ENCODE measurements at places on chromosomes 5 and 9. TPM values are rescaled to one million over a fixed set of nuclear protein-coding genes. Genes with fewer than 3 reads are reported as not detected.

PCDHA11 gene
- total RNA-seq, result not detected

SLC36A2 gene
- total RNA-seq, result not detected

GPR150 gene
- 0.18 TPM for total RNA-seq

PCDHGA4 gene
- 0.16 TPM for total RNA-seq

DND1 gene
- total RNA-seq, result 2.3 TPM

RAB14 gene
- 85.4 TPM for total RNA-seq

SPINK13 gene
- total RNA-seq, result not detected

NTNG2 gene
- 2.0 TPM for total RNA-seq

SLC34A3 gene
- not detected for total RNA-seq

GRCh38 chr5:112270299-112271293, 148.5 kb downstream of the EPB41L4A start:
- no peak for DNase-seq

GRCh38 chr5:153459051-153459743, 31.3 kb upstream of the GRIA1 start:
- no peak for DNase-seq

- no peak for DNase-seq
Observed at GRCh38 chr5:95358320-95358719, 32.8 kb upstream of the FAM81B start.

DNA sequence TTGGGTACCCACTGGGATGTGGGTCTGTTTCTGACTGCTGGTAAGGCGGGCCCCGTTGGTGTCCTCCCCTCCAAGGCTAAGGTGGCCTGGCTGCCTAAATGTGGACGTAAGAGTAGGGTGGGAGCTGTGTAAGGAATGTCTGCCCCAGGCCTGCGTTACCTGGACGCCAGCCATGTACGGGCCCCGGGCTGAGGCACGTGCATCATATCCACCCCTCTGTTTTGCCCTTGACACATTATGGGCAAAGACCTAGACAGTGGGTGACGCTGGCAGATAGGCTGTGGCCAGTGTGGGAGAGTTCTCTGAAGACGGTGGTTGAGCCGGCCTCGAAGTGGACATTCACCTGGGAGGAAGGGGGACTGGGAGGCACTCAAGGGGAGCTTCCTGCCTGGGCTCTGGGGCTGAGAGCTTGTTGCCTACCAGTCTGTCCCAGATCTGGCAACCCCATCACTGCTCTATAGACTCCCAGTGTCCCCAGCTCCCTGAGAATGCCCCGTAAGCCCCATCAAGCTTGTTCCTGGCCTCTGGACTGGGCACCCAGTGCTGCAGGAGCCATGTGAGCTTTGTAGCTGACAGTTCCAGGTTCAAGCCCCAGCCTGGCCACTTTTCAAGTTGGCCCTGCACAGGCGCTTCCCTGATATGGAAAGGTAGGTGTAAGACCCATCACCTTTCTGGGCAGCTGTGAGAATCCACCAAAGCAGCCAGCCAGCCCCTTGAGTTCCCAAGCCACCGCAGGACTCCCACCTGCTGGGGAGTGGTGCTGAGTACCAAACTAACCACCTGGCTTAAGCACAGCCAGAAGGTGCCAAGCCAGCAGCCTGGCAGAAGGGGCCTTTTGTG, 3.2 kb upstream of the PRR7 start:
- DNase-seq, result no peak

DNA sequence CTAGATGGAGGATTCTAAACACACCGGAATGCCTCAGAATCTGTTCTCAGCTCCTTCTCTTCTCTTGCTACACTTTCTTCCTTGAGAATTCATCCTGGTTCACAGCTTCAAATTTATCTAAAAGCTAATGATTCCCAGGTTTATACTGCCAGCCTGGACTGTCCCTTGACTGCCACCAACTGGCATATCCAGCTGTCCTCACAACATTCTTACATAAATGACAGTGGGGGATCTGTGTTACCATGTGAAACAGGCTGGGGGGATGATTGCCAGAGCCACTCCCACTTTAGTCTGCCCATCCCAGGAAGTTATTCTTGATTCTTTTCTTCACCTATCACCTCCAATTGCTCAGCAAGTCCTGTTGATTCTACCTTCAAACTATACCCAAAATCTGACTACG, 27.2 kb upstream of the ZFR start:
- DNase-seq, result no peak

DNA sequence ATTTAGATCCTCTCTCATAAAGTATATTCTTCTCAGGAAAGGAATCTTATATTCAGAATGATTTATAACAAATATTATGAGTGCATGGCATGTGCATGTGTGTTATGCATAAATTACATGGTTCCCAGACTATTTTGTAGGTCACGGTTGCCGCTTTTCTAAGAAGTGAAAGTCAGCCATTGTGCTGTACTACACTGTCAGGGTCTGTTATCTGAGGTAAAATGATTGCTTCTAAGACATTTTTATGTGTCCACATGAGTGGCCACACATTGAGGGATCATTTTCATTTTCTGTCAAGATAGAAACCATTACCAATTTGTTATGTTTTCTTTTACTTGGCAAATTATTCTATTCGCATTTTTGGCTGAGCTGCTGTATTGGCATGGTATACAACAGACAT, 210.8 kb downstream of the CWC27 start:
- no peak for DNase-seq

- DNase-seq, result no peak
Observed at GRCh38 chr9:126347911-126348760, 21.5 kb downstream of the MVB12B start.

- DNase-seq, result no peak
Observed at GRCh38 chr5:106963630-106964029, 707.1 kb downstream of the EFNA5 start.

DNA sequence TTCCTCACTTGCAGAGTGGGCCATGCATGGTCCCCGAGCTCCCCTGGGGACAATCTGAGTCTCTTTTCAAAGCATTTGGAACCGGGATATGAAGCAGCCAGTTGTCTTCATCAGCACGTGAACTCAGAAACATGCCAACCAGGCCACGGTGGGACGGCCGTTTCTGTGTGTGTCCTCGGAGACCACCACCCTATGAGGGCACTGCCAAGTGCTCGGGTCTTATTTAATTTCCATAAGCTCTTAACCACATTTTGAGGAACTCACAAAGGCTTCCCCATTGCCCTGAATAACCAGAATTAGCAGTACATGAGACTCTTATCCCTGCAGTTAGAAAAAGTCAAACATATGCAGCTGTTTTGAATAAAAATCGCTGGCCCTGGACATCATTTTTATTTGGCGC, 60.1 kb downstream of the OTULIN start:
- DNase-seq, result no peak

- DNase-seq, result no peak
Observed at GRCh38 chr5:103135461-103135860, 15.4 kb downstream of the PPIP5K2 start.

DNA sequence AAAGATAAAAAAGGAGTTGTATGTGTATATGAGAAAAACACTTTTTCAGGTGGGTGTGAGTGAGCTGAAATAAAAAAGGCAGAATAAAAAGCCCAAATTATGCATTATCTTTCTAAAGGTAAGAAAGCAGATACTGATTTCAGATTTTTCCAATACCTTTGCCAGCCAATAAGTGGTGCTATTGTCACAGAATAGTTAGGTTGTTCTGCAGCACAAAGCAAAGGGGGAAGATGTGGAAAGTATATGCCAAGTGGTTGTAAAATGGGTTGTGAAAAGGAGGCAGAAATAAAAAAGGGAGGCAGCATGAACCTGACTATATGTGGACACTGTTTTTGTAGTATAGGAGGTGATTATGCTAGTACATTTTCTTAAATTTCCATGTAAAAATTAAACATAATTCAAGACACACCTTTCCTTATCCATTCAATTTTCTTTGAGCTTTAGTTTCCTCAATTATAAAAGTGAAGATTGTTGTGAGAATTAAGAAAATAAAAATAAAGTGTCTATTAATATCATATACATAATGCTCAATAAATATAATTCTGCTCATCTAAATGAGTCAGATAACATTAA, 106.7 kb downstream of the SMIM15 start:
- DNase-seq, result no peak

DNA sequence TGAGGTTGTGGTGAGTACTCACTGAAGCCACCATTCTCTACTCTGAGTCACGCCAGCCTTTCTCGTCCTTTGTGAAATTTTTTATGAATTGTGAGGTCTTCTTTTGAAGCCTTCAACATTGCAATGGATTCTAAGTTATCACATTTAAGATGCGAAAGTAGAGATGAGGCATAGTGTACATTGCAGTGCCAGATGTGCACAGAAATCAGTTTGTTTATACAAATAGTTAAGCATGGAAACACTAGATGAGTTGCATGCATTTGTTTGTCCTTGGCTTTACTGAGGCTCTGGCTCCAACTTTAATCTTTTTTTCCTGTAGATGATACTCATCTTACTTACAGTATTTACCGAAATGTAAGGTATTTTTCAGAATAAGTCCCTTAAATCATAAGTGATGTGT, 453.7 kb upstream of the RIOK2 start:
- DNase-seq, result no peak

GRCh38 chr9:99309141-99309939, 87.3 kb downstream of the SEC61B start:
- DNase-seq, result no peak

DNA sequence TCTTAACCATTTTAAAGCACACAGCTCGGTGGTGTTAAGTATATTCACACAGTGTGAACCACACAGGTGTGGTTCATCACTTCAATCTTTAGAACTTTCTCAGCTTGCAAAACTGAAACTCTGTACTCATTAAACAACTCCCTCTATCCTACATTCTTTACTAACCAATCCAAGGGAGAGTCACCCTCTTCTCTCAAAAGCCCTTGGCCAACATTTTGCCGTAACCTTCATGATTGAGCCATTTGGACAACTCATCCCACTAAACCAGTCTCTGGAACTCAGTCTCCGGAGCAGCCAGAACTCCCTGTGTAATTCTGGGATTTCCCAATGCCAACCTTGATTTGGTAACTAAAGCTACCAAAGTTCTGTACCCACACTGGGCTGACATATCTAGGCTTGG, 84.7 kb downstream of the TTC39B start:
- DNase-seq, result no peak

DNA sequence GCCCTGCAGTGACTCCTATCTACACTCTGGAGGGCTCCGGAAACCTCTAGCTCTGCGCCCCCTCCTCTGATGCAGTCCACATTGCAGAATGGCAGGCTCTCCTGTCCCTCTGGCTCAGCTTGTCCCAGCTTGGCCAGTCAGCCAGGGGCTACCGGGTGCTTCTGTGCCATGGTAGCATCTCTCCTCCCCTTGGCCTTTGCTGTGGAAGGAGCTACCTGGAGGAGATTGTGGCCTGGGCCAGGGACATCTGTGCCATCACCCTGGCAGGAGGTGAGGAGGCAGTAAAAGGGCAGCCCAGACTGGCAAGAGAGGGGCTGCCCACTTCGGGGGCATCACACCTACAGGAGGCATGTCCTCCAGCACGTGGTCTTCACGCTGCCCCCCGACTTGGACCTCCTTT, 38.1 kb upstream of the FCN1 start:
- no peak for DNase-seq
